ENCODE measurements at places on chromosomes 11 and 22. TPM values are rescaled to one million over a fixed set of nuclear protein-coding genes. Genes with fewer than 3 reads are reported as not detected.

DNA sequence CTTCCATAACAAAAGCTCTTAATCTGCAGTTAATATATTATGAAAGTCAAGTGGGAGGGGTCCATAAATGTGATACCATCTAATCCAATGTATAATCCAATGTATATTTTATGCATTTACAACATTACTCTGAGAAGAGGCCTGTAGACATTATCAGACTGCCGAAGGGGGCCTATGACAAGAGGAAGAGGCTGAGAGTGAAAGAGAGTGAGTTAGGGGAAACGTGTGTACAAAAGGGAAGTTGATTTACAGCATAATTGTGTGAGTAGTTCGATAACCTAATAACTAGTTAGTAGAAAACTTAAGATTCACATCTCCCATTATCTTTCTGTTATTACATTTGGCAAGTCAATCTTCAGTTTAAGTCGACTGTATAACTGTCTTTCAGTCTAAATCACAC is 86.6 kb downstream of the DDX10 start:
- DNase-seq, result no peak

DNA sequence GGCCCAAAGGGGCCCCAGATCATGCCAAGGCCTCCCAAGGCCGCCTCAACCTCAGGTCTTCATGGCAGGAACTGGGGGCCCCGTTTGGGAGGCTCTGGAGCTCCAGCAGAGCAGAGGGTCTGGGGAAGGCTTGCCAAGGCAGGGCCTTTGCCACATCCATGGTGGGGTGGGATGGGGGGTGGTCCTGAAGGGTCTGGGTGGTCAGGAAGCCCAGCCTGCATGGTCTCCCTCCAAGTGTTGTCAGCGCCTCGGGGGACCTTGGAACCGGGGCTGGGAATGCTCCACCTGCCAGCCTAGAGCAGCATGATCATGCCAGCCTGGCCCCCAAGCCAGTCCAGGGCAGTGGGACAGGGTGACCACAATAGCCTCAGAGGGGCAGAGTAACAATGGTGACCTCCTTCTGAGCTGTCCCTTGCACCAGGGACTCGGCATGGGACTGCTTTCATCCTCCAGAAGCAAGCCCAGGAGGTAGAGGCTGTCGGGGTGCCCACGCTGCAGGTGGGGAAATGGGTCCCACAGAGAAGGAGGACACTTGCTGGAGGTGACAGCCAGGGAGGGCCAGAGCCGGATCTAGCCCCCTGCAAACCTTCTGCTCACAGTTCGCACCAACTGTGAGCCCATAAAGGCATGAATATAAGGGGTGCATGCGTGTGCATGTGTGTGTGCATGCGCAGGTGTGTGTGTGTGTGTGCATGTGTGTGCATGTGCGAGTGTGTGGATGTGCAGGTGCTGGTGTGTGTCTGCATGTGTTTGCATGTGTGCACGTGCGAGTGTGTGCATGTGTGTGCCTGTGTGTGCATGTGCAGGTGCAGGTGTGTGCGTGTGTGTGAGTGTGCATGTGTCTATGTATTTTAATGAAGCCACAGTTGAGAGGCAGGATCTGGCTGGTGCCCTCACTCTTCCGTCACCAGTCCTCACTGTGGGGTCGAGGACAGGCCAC is 63.8 kb downstream of the MYEOV start:
- DNase-seq, result peak; percentile 11

- peak; percentile 30 for DNase-seq
Observed at GRCh38 chr11:84800755-84801346, 826.3 kb downstream of the DLG2 start.

TRPT1 gene
- total RNA-seq, result 34.0 TPM

DNA sequence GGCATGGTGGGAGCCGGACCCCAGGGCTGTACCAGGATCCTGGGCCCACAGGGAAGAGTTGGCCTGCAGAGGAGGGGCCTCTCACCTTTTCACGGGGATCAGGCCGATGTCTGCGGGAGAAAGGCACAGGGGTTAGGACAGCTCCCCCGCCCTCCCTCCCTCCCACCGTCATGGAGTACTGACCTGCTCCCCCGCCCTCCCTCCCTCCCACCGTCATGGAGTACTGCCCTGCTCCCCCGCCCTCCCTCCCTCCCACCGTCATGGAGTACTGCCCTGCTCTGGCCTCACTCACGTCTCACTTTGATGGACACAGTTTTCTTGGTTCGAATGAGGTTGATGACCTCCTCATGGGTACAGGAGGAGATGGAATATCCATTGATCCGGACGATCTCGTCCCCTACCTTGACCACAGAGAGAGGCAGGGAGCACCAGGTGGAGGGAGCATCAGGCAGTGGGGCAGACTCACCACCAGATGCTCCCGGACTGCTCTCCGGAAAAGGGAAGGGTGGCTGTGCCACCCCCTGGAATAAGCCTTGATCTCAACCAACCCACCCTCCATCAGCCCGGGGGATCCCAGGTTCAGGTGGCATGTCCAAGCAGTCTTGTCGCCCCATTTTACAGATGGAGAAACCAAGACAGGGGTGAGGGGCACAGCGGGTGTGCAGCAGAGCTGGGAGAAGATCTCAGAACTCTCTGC is 17.1 kb downstream of the USH1C start:
- DNase-seq, result no peak

- DNase-seq, result no peak
Observed at GRCh38 chr22:45752036-45752435, 80.4 kb downstream of the ATXN10 start.

- no peak for DNase-seq
Observed at GRCh38 chr22:26481694-26482093, 1.9 kb downstream of the HPS4 start.

DNA sequence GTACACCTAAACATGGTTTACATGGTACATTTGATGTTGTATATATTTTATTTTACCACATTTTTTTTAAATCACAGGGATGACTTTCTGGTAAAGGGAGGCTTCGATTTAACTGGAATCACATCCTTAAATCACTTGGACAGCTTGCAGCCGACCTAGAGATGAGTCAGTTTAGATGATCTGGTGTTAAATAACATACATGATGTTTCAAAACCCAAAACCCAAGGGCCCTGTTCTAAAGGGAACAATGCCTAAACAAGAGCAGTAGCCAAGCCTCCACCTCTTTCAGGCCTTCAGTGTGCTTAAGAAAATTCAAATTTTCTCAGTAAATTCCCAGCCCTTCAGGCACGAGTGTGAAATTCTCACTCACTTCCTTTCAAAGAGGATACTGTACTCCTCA is 108.8 kb downstream of the WT1 start:
- no peak for DNase-seq

LMO2 gene
- 35.1 TPM for total RNA-seq

DNA sequence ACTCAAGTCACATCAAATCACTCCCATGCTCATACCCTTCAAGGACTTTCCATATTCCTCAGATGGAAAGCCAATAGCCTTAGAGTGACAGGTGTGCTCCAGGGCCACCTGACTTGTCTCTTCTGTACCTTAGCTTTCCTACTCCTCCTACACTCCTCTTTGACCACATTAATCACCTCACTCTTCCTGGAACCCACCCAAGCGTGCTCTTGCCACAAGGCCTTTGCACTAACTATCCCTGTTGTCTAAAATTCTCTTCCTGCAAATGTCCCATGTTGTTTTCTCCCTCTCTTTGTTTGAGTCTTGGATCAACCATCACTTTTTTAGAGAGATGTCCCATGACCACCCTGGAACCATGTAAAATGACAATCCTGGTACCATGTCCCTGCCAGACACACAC is 244.1 kb downstream of the AASDHPPT start:
- no peak for DNase-seq

DNA sequence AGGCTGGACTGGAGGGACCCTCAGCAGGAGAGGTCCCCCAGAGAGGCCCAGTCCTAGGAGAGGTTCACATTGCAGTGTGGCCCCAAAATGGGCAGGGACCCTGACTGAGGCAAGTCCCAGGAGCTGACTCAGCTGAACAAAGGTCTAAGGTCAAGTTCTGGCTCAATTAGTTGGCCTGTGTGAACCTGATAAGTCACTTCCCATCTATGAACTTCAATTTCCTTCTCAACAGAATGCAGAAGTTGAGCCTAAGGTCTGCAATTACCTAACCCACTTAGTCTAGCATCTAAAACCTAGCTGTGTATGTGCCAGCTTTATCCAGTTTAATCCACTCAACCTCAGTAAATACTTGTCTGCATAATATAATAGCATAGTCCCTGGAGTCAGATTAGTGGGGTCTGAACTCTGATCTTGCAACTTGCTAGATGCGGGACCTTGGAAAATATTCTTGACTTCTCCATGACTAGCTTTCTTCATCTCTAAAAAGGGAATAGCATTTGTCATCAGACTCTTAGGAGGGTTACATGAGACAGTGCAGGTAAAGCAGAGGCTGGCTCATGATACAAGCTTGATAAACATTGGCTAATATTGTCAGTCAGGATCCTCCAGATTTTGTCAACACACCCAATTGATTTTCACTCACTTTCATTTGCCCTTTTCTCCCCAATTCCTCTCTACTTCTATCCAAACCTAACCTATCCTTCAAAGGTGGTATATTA is 465.5 kb downstream of the INSC start:
- no peak for DNase-seq

- peak; percentile 89 for DNase-seq
Observed at GRCh38 chr11:36073411-36074203, 129.7 kb downstream of the LDLRAD3 start.

DNA sequence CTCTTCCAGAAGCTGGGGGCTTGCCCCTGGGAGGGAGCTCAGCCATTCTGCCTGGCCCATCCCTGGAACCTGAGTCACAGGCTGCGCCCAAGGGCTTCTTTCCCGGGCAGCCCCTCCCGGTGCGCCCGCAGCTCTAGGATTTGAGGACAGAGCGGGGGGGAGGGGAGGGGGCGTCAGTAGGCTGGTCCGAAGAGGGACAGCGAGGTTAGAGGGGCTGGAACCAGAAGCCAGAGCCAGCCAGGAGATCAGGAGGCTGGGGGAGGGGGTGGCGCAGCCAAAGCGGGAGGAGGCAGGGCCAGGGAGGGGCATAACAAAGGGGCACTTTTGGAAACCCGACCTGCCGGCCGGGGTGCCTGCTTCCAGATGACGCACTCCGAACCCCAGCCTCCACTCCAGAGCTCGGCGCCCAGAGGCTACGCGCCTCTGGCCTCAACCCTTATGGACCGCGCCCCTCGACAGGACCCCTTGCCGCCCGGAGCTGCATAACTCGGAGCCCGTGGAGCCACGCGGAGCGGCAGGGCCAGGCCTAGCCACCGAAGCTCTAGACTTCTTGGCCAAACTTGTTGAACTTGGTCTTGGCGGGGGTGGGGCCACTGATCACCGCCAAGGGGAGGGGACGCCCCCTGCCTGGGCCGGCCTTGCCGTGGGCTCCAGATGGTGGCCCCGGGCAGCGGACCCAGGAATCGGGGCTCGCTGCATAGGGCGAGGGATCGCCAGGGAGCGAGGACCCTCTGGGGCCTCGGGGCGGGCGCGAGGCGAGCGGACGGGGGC is 744 bp downstream of the PACSIN3 start:
- peak; percentile 86 for DNase-seq

DNA sequence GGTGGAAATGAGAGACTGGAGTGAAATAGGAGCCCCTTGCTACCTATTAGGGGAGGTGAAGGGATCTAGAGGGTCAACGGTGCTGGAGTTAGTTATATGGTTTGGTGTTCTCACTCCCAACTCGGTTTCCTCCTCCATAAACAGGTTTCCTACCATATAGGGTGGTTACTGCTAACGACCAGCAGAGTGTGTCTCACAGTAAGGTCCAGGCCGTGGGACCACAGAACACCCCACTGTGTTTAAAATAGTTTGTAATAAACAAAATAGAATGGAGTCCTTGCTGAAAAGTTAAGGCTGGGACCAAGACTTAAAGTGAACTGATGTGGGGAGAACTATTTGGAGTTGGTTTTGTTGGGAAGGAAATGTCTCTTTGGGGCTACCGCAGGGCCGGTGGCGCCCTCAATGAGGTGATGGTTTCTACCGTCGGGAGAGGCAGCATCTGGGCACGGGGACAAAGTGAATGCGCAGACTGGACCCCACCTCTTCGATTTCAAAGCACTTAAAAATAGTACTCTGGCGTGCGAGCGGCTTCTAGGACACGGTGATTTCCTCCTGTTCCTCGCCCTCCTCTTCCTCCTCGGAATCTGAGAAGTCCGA is 4.5 kb downstream of the DBX1 start:
- no peak for DNase-seq

MS4A1 gene
- total RNA-seq, result 16.6 TPM

DNA sequence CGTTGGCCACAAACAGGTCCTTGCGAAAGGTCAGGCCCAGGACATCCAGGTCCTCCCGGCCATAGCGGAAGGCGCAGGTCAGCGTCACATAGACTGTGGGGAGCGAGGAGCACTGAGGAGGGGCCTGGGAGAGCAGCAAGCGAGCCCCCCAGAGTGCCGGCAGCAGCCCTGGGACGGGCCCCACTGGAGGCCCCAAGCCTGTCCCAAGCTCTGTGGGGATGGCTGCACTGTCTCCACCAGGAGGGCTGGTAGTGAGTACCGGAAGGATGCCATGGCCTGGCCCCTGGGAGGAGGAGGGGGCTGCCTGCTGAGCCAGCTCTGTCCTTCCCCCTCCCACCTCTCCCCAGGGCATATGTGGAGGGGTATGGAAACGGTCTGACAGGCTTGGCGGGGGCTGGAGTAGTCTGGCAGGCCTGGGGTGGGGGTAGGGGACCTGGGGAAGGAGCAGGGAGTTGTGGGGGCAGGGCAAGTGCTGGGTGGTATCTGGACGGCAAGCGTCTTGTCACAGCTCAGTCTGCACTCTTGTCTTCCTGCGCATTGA is 42.9 kb downstream of the TPBGL start:
- no peak for DNase-seq

DNA sequence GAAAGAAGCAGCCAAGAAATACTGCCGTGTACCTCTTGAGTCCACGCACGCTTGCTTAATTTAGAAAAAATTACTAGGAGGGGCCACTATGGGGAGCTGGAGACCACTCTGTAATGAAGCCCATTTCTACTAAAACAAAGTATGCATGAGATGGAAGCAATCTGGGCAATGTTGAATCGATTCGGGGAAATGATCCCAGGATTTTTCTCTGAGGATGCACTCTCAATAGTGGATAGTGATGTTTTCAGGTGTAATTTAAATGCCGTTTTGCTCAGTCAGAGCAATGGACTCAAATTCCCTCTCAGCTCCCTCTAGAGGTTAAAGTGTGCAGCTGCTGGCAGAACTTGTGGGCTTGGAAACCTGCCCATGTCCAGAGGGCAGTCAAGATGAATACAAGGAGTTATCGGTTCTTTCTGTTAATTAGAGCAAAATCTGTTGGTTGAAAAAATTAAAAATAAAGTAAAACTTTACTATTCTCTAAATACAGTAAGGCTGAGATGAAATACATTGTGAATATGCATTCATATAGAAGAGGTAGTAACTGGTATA is 64.1 kb downstream of the ME3 start:
- peak; percentile 76 for DNase-seq

- DNase-seq, result no peak
Observed at GRCh38 chr11:2547806-2548205, 103.0 kb downstream of the KCNQ1 start.

- no peak for DNase-seq
Observed at GRCh38 chr22:49244466-49245420, 582.9 kb downstream of the BRD1 start.

Measured in lung (tissue), 17 donors.